ENCODE measurements at places on chromosomes 13 and 19. TPM values are rescaled to one million over a fixed set of nuclear protein-coding genes. Genes with fewer than 3 reads are reported as not detected.

Gene PTGIR
- total RNA-seq, result not detected

GRCh38 chr13:102440259-102440936 lies 38.5 kb upstream of the FGF14 start:
- no peaks in the 10 kb centered on the region for H3K27me3 ChIP-seq
- H3K4me1 ChIP-seq, result no peaks in the 10 kb centered on the region
- no peak for DNase-seq
- no peaks in the 10 kb centered on the region for H3K36me3 ChIP-seq
- H3K4me3 ChIP-seq, result no peak overlapping the region

Gene PTH2
- 0.82 TPM for total RNA-seq

DNA sequence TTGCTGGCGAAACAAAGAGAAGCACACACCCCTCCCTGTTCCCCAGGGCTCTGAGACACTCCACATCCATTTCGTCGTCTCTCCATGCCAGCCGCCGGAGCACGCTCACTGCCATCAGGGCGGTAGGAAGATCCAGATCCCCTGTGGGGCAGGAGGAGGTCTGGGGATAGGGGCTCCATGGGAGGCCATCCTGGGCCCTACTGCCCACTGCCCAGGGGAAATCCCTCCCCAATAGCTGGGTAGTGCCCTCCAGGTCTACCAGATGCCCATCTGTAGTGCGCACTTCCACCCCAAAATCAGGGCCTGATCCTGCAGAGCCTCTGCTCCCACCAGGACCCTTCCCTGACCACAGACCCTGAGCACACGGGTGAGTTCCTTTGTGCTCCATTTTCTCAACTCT lies 80.3 kb downstream of the EFNB2 start:
- no peaks in the 10 kb centered on the region for H3K36me3 ChIP-seq
- H3K4me3 ChIP-seq, result no peak overlapping the region
- no peaks in the 10 kb centered on the region for H3K27me3 ChIP-seq
- no peaks in the 10 kb centered on the region for H3K4me1 ChIP-seq
- no peak for DNase-seq

Gene COL5A3
- 0.74 TPM for total RNA-seq

- no peaks in the 10 kb centered on the region for H3K27me3 ChIP-seq
- peaks cover 2% of the 10 kb centered on the region for H3K4me1 ChIP-seq
- H3K4me3 ChIP-seq, result no peak overlapping the region
- DNase-seq, result no peak
- H3K36me3 ChIP-seq, result no peaks in the 10 kb centered on the region
- H3K27ac ChIP-seq, result no peak overlapping the region
Measured at GRCh38 chr13:73397496-73398305, 338.9 kb downstream of the KLF5 start.

GRCh38 chr19:43465468-43466120 lies at the start of gene LYPD3:
LYPD3 (minus strand) TSS chr19:43465608; CDS start chr19:43465571, 37 bp downstream.
- H3K36me3 ChIP-seq, result no peaks in the 10 kb centered on the region
- no peaks in the 10 kb centered on the region for H3K4me1 ChIP-seq
- DNase-seq, result peak; percentile 71
- peak within 1 kb of the TSS; percentile 89 for H3K4me3 ChIP-seq
- no peaks in the 10 kb centered on the region for H3K27me3 ChIP-seq
- no peak within 1 kb of the TSS for H3K27ac ChIP-seq

Gene ATP12A
- total RNA-seq, result 0.84 TPM

GRCh38 chr19:8811315-8812172 lies 20.6 kb downstream of the ZNF558 start:
- H3K4me1 ChIP-seq, result no peaks in the 10 kb centered on the region
- peaks cover 17% of the 10 kb centered on the region for H3K36me3 ChIP-seq
- H3K27ac ChIP-seq, result no peak overlapping the region
- no peak for DNase-seq
- no peak overlapping the region for H3K4me3 ChIP-seq

DNA sequence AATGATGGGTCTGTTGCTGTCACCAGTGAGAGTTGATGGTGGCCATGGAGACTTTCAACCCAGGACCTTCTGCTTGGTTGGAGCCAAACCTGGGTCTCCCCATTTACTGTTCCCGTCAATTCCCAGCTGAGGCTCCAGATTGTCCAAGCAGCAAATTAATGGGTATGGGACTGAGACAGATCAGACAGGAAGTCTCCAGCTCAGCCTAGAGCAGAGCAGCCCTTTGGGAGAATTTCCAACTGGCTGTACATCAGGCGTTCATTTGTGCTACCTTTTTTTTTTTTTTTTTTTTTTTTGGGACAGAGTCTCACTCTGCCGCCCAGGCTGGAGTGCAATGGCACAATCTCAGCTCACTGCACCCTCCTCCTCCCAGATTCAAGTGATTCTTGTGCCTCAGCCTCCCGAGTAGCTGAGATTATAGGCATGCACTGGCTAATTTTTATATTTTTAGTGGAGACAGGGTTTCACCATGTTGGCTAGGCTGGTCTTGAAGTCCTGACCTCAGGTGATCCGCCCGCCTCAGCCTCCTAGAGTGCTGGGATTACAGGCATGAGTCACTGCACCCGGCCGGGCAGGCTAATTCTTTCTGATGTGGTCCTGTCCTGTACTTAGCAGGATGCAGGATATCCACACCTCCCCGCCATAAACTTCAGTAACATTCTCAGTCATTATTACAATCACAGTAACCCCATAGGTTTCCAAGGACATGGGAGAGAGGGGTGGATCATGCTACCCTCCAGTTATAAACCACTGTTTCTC lies 9.3 kb downstream of the MAP3K10 start:
- H3K4me1 ChIP-seq, result no peaks in the 10 kb centered on the region
- H3K27me3 ChIP-seq, result no peaks in the 10 kb centered on the region
- no peak overlapping the region for H3K4me3 ChIP-seq
- peaks cover 4% of the 10 kb centered on the region for H3K36me3 ChIP-seq

Gene ZNF90
- 114 TPM for total RNA-seq

- H3K27ac ChIP-seq, result no peak overlapping the region
- no peaks in the 10 kb centered on the region for H3K36me3 ChIP-seq
- DNase-seq, result no peak
- peaks cover 3% of the 10 kb centered on the region for H3K4me1 ChIP-seq
Measured at GRCh38 chr19:10378124-10378523, 2.2 kb downstream of the TYK2 start.

Gene ZNF625
- total RNA-seq, result 23.3 TPM

- peak overlapping the region; percentile 60 for H3K4me3 ChIP-seq
- peaks cover 9% of the 10 kb centered on the region for H3K36me3 ChIP-seq
- peak; percentile 89 for DNase-seq
- no peaks in the 10 kb centered on the region for H3K27me3 ChIP-seq
- H3K27ac ChIP-seq, result peak overlapping the region; percentile 66
- peaks cover 11% of the 10 kb centered on the region for H3K4me1 ChIP-seq
Measured at GRCh38 chr19:17327654-17328516, 6.8 kb downstream of the ANO8 start.

- no peak overlapping the region for H3K27ac ChIP-seq
- no peaks in the 10 kb centered on the region for H3K36me3 ChIP-seq
- DNase-seq, result no peak
- H3K27me3 ChIP-seq, result no peaks in the 10 kb centered on the region
- H3K4me1 ChIP-seq, result no peaks in the 10 kb centered on the region
- H3K4me3 ChIP-seq, result no peak overlapping the region
Measured at GRCh38 chr13:25682276-25682675, 310.5 kb downstream of the ATP8A2 start.

DNA sequence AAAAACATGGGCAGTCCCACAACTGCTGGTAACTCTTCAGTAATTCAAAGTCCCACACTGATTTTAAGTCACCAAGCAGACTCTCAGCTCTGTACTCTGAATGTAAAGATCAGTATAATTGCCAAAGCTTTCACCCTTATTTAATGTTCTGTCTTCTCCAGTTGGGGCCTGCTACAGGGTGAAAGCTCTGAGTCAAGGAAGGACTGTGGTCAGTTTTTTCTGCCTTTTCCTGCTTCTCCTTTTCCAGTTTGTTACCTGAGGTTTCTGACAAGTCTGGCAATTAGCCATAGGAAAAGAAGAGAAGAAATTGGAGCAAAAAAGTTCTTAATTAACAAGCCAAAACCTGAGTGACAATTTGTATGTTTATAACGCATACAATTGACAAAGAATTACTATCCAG lies 279.3 kb downstream of the RBM26 start:
- H3K27ac ChIP-seq, result no peak overlapping the region
- H3K4me3 ChIP-seq, result no peak overlapping the region
- no peaks in the 10 kb centered on the region for H3K4me1 ChIP-seq

Gene RNF113B
- total RNA-seq, result not detected

GRCh38 chr13:73738626-73739025 lies 395.6 kb downstream of the KLF12 start:
- H3K4me3 ChIP-seq, result no peak overlapping the region
- DNase-seq, result no peak
- H3K27ac ChIP-seq, result no peak overlapping the region
- H3K36me3 ChIP-seq, result no peaks in the 10 kb centered on the region

GRCh38 chr13:40217675-40218074 lies 448.8 kb downstream of the FOXO1 start:
- no peak overlapping the region for H3K4me3 ChIP-seq
- no peak for DNase-seq
- no peak overlapping the region for H3K27ac ChIP-seq
- H3K27me3 ChIP-seq, result no peaks in the 10 kb centered on the region
- H3K4me1 ChIP-seq, result no peaks in the 10 kb centered on the region

Gene AP1M2
- 140 TPM for total RNA-seq

Gene C19orf44
- total RNA-seq, result 4.2 TPM

Measured in H1 (cell line).